ENCODE measurements at places on chromosomes 12 and 14.

GRCh38 chr12:90839346-90839745, 115.6 kb downstream of the CCER1 start:
- no peak for DNase-seq

GRCh38 chr14:76946753-76947077, 81.8 kb downstream of the IRF2BPL start:
- DNase-seq: no peak

DNA sequence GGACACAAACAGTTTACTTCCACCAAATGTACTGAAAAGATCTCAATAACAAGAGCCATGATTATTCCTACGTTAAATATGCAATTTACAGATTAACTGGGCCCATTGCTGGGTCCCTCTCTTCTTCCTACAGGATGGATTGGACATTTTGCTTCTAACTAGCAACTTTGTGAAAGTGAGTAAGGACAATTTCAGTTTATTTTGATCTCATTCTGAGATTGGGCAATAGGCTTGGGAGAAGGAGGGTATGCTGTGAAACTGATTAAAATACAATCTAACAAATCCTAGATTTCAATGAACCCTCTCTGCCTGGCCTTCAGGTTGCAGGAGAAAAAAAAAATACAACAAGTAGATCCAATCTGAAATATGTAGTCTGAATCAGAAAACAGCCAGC, 121.5 kb downstream of the PRKD1 start:
- DNase-seq: no peak

DNA sequence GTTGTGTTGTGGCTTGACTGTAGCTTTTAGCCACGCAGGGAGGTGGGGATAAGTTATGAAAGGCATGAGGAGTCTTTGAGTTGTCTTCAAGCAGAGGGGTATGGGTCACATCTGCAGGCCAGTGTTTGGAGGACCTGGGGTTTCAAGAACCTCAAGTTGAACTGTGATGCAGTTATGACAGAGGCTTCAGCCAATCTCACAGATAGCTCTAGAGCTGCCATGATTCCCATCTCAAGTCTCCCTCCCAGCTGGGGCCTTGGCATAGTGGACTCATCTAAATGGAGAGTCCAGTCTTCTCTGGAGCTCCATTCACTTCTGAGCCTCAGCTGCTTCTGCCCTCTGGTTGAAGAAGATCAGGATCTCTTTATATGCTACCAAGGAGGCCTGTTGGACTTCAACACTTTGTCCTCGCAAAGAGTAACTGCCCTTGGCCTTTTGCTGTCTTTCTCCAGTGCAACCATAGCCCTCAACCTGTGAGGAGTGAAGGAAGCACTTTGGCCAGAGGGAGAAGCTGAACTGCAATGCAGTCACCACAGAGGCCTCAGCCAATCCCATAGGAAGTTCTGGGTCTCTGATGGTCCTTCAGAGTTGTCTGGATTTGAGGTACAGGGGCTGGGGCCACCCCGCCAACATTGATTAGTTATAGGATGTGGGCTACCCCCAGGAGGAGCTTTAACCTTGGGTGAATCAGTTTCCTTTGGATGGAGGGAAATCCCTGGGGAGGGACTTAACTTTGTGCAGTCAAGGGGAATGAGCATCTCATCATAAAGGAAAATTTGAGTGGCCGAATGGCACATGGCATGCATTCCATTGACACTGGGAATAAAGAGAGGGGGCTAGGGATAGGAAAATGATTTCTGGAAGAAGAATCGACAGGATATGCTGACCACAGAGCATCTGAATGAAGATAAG, 230.5 kb downstream of the PCNX1 start:
- no peak for DNase-seq

GRCh38 chr12:119669744-119670472, 2.0 kb downstream of the PRKAB1 start:
- no peak for DNase-seq

GRCh38 chr12:88627501-88627900, 47.2 kb upstream of the KITLG start:
- DNase-seq: no peak

- no peak for DNase-seq
These were observed 980.5 kb downstream of the FLRT2 start for GRCh38 chr14:86510491-86510890.

GRCh38 chr14:19947413-19948090, 16.8 kb downstream of the OR4K1 start:
- DNase-seq: no peak

DNA sequence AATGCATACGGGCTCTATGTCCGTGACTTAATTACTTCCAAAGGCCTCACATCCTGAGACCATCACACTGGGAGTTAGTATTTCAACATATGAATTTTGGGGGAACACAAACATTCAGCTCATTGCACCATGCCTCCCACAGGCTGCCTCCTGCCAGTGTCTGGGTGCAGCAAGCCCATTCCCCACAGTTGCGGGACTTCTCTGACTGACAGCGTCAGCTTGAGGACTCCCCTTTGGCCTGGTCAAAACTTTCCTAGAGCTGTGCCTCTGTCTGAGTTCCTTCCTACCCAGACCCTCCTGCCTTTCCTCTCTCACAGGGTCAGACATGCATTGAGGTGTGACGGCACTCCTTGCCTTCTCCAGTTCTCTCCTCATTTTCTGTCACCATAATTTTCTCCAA, 27.4 kb downstream of the PPP1R36 start:
- DNase-seq: no peak

- DNase-seq: peak; percentile 40
These were observed 8.2 kb downstream of the SINHCAF start for GRCh38 chr12:31317471-31318395.

DNA sequence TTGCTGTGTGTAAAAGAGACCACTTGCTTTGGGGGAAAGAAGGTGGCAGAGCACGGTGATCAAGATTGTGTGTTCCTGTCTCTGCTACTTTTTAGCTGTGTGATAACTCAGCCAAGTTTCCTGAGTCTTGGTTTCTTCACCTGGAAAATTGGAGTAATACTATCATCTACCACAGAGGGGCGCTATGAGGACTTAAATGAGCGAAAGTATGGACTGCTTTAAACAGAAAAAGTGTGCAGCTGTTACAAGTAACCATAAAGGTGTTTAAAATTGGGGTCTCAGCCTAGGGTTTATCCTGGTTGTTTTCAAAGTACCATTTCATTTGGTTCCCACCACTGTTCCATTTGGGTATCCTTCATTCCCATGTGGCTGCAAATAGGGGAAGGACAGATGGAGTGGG, 65.9 kb upstream of the WSCD2 start:
- DNase-seq: no peak

DNA sequence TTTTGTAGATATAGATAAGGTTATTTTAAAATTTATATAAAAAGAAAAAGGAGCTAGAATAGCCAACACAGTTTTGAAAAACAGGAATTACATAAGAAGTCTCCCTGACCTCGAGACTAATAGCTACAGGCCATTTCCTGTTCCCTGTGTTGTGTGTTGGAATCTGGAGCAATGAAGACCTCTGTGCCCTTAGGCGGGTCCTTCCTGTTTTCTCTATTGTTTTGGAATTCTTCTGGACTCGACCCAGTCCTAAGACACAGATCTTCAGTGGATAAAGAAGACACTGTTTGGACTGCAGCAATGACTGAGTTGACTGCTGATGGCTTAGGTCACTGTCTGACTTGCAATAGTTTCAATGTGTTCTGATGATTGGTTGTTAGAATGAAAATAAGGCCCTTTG, 26.2 kb downstream of the SNRPF start:
- no peak for DNase-seq
